Testis (tissue), 5 donors: ENCODE measurements at places on chromosomes 5 and 9. TPM values are rescaled to one million over a fixed set of nuclear protein-coding genes. Genes with fewer than 3 reads are reported as not detected.

The NUTM2F gene
- total RNA-seq: 3.9 TPM

The CCNO gene
- 14.4 TPM for total RNA-seq

The KCNIP1 gene
- total RNA-seq: 13.4 TPM

The TRIM32 gene
- 12.6 TPM for total RNA-seq

The ATP10B gene
- 0.63 TPM for total RNA-seq

The C5orf34 gene
- 8.5 TPM for total RNA-seq

The ZCCHC7 gene
- 20.6 TPM for total RNA-seq

The LYSMD3 gene
- 9.4 TPM for total RNA-seq

The FAM169A gene
- 58.6 TPM for total RNA-seq

The NXNL2 gene
- 1.5 TPM for total RNA-seq

GRCh38 chr5:152151113-152151512, 226.5 kb upstream of the GLRA1 start:
- no peaks in the 10 kb centered on the region for H3K27me3 ChIP-seq
- H3K36me3 ChIP-seq: no peaks in the 10 kb centered on the region
- H3K4me3 ChIP-seq: no peak overlapping the region

GRCh38 chr9:79974806-79975422, 403.1 kb downstream of the TLE4 start:
- H3K4me3 ChIP-seq: no peak overlapping the region
- H3K4me1 ChIP-seq: peaks cover 3% of the 10 kb centered on the region
- DNase-seq: no peak
- no peaks in the 10 kb centered on the region for H3K36me3 ChIP-seq
- H3K27ac ChIP-seq: no peak overlapping the region
- H3K27me3 ChIP-seq: no peaks in the 10 kb centered on the region

DNA sequence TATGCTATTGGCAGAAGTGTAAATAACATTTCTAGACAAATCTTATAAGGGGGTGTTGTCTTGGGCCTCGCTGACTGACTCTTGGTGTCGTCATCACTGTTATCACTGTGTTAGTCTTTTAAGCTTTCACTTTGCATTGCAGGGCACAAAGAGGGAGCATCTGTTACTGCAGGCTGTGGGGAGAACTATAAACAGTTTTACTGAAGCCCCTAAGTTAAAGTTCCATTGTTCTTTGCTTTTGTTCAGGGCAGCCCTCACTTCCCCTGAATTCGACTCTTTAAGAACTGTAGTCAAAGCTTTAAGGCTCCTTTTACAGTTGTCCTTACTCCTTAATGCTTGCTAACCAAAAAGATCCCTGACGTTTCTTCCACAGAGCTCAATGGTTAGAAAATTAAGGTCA, 605.0 kb downstream of the RAB3C start:
- H3K4me3 ChIP-seq: no peak overlapping the region
- H3K27me3 ChIP-seq: no peaks in the 10 kb centered on the region
- no peak overlapping the region for H3K27ac ChIP-seq
- no peaks in the 10 kb centered on the region for H3K36me3 ChIP-seq
- DNase-seq: no peak
- H3K4me1 ChIP-seq: no peaks in the 10 kb centered on the region

DNA sequence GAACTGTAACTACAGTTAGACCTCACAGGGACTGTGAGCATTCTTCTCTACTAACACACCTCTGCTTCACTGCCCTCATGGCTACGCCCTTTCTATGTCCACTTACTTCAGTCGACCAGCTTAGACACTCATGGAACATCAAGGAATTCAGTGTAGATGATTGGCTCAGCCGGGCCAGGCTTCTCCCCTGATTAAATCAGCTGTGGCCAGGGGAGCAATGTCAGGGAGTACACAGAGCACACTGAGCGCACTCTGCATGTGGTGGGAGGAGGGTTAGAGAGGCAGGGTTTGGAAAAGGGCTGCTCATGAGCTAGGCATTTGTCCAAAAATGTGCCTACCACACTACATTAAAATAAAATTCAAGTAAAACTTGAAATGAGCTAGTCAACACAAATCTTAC, 400.5 kb downstream of the ARRDC3 start:
- no peaks in the 10 kb centered on the region for H3K27me3 ChIP-seq
- no peak for DNase-seq
- H3K4me1 ChIP-seq: no peaks in the 10 kb centered on the region
- no peak overlapping the region for H3K4me3 ChIP-seq
- no peaks in the 10 kb centered on the region for H3K36me3 ChIP-seq

DNA sequence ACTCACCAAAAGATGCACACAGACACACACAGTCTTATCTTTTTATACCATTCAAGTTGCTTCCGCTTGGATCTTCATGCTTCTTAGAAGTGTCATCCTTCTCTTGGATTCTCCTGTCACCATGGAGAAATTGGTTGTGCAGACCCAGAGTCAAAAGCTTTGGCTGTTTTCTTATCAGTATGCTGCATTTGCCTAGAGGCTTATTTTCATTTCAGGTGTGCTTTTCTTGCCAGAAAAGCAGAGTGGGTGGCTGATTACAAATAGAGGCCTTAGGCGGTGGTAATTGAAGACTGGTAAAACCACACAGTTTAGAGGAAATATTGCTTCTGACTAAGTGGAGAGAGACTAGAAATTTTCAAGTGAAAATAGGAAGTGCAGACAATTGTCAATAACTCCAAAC, 70.2 kb upstream of the TLE4 start:
- H3K4me3 ChIP-seq: no peak overlapping the region
- H3K27me3 ChIP-seq: no peaks in the 10 kb centered on the region
- no peaks in the 10 kb centered on the region for H3K36me3 ChIP-seq
- no peak for DNase-seq
- H3K27ac ChIP-seq: no peak overlapping the region
- no peaks in the 10 kb centered on the region for H3K4me1 ChIP-seq

DNA sequence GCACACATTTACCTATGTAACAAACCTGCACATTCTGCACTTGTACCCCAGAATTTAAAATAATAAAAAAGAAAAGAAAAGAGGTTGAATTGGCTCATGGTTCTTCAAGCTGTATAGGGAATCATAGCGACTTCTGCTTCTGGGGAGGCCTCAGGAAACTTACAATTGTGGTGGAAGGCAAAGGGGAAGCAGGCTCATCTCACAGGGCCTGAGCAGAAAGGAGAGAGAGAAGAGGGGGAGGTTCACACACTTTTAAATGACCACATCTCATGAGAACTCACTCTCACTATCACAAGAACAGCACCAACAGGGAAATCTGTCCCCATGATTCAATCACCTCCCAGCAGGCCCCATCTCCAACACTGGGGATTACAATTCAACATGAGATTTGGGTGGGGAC, 214.6 kb downstream of the CDK5RAP2 start:
- no peaks in the 10 kb centered on the region for H3K27me3 ChIP-seq
- no peaks in the 10 kb centered on the region for H3K36me3 ChIP-seq
- DNase-seq: no peak
- no peaks in the 10 kb centered on the region for H3K4me1 ChIP-seq
- H3K4me3 ChIP-seq: no peak overlapping the region

DNA sequence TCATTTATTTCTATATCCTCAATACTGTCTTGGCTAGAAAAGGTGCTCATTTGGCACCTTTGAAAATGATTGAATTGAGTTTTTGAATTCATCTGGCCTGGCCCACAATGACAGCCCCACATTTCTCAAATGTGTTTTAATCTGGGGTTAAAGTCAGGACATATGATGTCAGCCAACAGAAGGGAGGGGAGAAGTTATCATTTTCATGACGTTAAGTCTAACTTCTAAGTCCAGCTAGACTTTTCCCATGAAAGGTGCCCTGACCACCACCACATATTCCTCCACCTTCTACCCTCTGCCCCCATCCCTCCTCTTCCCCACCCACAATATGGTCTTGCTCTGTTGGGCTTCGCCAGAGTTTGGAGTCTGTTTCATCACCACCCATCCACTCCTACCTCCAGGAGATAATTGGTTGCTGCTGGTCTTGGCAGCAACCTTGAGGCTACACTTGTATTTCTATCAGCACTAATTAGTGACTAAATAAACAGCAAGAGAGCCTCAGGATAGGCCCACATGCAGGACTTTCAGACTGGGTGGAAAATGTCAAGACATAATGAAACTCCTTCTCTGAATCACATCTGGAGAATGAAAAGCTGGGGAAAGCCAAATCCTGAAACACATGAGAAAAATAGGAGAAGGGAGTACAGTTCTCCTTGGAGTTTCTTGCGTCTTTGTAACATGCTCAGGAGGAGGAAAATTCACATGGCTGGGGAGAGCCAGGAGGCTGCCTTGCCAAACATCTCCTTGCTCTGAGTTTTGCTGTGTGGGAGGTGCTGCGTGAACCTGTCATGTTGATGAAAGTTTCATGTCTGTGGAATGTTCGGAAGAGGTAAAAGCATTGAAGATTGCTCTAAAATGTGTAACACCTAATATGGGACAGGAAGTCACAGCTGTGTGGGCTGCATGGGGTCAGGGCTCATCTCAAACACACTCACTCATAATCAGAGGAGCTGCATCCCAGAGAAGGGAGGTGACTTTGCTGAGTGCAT, 544.7 kb upstream of the KLF4 start:
- peaks cover 16% of the 10 kb centered on the region for H3K4me1 ChIP-seq
- no peak overlapping the region for H3K4me3 ChIP-seq
- no peaks in the 10 kb centered on the region for H3K36me3 ChIP-seq
- H3K27ac ChIP-seq: peak overlapping the region; percentile 21
- no peaks in the 10 kb centered on the region for H3K27me3 ChIP-seq

DNA sequence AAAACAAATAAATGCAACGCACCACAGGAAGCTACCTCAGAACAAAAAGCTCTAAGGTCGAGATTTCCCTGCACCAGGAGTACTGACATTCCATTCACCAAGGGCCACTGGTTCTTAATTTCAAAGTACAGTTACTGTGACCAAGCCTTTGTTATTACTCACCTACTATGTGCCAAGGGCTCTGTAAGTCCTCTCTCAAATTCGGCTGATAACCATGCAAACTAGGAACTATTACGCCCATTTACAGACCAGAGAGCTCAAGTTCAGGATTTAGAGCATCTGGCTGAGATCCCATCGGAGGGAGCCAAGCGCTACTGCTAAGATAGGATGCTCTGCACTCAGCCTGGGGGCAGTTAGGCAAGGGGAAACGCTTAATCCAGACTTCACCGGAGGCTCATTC, 5.6 kb downstream of the MYO10 start:
- H3K4me1 ChIP-seq: peaks cover 31% of the 10 kb centered on the region
- DNase-seq: peak; percentile 36
- H3K36me3 ChIP-seq: no peaks in the 10 kb centered on the region
- H3K27me3 ChIP-seq: no peaks in the 10 kb centered on the region
- no peak overlapping the region for H3K4me3 ChIP-seq

DNA sequence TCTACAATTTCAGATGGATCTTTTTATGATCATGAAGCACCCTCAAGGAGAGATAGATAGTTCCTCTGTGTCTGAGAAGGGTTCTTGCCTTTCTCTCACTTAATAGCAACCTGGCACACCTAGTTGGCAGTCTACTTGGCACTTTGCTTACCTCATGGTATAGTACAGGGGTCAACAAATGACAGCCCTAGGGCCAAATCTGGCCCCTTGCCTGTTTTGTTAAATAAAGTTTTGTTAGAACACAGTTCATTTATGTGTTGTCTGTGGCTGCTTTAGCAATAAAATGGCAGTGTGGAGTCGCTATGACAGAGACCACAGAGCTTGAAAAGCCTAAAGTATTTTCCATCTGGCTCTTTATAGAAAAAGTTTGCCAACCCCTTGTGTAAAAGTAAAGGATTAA, 119.3 kb upstream of the CPEB4 start:
- H3K36me3 ChIP-seq: no peaks in the 10 kb centered on the region
- no peak overlapping the region for H3K4me3 ChIP-seq
- H3K27ac ChIP-seq: no peak overlapping the region
- H3K27me3 ChIP-seq: no peaks in the 10 kb centered on the region
- H3K4me1 ChIP-seq: peaks cover 5% of the 10 kb centered on the region

- no peaks in the 10 kb centered on the region for H3K27me3 ChIP-seq
- DNase-seq: no peak
- H3K36me3 ChIP-seq: no peaks in the 10 kb centered on the region
These were observed 63.8 kb downstream of the TMOD1 start for GRCh38 chr9:97565262-97565661.

DNA sequence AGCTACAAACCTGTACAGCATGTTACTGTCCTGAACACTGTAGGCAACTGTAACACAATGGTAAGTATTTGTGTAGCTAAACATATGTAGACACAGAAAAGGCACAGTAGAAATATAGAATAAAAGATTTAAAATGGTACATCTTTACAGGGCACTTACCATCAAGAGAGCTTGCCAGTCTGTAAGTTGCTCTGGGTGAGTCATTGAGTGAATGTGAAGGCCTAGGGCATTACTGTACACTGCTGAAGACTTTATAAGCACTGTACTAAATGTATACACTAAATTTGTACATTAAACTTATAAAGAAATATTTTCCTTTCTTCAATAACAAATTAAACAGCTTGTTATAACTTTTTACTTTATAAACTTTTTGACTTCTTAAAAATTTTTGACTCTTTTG, 20.5 kb downstream of the ADRB2 start:
- H3K36me3 ChIP-seq: no peaks in the 10 kb centered on the region
- no peak for DNase-seq
- no peaks in the 10 kb centered on the region for H3K27me3 ChIP-seq
- H3K27ac ChIP-seq: no peak overlapping the region
- H3K4me1 ChIP-seq: no peaks in the 10 kb centered on the region

DNA sequence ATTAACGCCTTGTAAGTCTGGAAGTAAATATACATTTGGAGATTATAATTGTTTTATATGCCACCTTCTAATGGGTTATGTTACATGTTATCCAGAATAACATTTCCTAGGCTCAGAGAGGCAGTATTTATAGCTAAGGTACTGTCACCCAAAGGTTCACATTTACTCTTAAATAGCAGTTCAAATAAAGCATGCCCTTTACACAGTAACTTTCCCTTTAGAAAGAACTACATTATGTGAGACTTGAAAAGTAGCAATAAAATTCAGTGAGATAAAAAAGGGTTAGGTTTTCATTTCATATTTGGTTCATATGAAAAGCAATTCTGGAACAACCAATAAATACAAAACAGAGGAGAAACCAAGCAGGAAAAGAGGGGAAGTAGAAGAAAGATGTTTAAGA, 35.1 kb downstream of the SKIC3 start:
- no peaks in the 10 kb centered on the region for H3K36me3 ChIP-seq
- H3K4me1 ChIP-seq: no peaks in the 10 kb centered on the region
- H3K4me3 ChIP-seq: no peak overlapping the region
- no peak overlapping the region for H3K27ac ChIP-seq
- no peak for DNase-seq

DNA sequence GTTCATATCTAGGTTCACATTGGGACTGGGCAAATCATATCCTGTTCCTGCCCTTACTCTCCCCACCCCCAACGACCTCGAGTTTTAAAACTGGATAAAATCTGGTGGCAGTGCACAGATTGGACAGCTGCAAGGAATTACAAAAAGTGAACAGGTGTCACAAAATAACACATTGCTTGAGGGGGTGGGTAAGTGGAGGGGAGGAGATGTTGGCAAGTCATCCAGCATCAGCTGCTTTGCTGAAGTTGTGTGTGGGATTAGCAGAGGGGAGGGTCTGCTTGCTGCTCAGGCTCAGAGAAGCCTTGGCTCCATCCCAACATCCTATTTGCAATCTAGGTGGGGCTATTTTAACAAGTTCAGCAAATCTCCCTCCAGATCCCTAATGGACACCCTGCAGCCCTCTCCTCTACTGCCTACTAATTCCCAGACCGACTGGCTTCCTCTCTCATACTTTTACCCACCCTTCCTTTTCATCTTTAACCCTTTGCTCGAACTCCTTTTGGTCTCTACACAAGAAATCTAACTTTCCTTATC, 39.8 kb upstream of the SLC24A2 start:
- H3K36me3 ChIP-seq: no peaks in the 10 kb centered on the region
- no peak overlapping the region for H3K27ac ChIP-seq
- no peak overlapping the region for H3K4me3 ChIP-seq
- no peaks in the 10 kb centered on the region for H3K4me1 ChIP-seq
- DNase-seq: no peak
- H3K27me3 ChIP-seq: no peaks in the 10 kb centered on the region

- no peaks in the 10 kb centered on the region for H3K4me1 ChIP-seq
- no peak overlapping the region for H3K4me3 ChIP-seq
- no peak for DNase-seq
- no peaks in the 10 kb centered on the region for H3K27me3 ChIP-seq
These were observed 190.9 kb upstream of the ATP10B start for GRCh38 chr5:161042862-161043261.
